ENCODE measurements at places on chromosomes 16 and 17.

GRCh38 chr17:79224903-79225302 is 150.3 kb downstream of the ENGASE start:
- DNase-seq, result no peak

DNA sequence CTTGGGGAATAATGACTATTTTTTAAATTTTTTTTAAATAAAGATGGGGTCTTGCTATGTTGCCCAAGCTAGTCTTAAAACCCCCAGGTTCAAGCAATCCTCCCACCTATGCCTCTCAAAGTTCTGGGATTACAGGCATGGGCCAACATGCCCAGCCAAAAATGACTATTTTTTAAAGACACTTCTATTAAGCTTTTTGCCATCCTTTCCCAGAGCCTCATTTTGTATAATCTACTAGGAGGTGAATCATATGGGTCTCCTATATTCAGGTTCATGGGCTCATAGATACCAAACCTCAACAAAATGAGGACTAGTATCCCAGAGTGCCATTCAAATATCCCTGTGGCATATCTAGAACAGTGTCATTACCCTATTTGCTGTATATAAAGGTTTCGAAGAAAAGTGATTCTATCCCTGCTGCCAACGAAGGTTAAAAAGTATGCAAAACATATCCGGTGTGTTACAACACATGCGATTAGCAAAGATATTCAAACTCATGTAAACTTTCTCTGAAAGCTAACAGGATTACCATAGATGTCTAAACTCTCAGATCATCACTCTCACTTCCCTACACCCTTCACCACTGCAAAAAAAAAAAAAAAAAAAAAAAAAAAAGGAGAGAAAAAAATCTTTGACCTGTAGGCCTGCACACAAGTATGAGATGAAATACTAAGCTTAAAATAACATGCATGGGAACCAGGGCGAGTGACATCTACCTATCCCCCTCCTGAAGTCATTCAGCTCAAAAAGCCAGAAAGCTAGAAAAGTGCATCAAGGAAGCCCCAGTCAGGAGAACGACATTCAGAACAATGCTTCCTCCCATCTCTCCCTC is 23.5 kb downstream of the XPO6 start:
- DNase-seq, result peak; percentile 85

- no peak for DNase-seq
Observed at GRCh38 chr16:73040136-73040535, 7.8 kb downstream of the ZFHX3 start.

DNA sequence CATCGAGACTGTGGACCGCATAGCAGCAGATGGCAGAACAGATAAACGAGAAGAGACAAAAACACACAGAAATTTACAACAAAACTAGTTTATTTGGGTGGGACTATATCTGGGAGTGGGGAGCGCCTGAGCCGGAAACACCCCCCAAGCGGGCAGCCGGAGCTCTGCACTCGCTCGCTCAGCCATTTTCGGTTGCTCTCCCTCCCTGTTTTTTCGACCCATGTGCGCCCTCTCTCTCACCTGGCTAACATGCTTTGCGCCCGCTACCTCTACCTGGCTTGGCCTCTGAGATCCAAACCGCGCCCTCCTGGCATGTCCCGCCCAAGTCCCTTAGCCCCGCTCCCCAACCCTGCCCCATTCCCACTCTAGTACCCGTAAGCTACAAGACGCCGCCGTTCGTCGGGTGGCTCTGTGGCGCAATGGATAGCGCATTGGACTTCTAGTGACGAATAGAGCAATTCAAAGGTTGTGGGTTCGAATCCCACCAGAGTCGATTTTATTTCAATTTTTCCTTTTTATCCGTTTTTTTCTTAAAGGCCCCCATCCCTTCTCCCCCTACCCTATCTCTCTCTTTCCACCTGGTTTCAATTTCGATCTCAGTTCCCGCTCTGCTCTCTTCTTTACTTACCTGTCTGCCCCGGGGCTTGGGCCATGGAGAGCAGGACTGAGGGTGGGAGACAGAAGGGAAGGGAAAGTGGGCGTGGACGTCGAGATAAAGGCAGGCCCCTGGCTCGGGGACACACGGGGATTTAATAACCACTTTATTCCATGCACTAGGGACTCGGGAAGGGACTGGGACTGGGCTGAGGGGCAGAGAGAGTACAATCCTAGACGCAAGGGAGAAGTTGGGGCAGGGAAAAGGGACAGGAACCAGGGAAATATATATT is 2.4 kb upstream of the ALOXE3 start:
- DNase-seq, result peak; percentile 56

DNA sequence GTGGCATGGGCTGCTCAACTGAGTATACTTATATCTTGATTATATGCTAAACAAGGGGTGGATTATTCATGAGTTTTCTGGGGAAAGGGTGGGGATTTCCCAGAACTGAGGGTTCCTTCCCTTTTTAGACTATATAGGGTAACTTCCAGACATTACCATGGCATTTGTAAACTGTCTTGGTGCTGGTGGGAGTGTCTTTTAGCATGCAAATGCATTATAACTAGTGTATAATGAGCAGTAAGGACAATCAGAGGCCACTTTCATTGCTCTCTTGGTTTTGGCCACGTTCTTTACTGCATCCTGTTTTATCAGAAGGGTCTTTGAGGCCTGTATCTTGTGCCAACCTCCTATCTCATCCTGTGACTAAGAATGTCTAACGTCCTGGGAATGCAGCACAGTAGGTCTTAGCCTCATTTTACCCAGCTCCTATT is 12.0 kb downstream of the PRR11 start:
- peak; percentile 43 for DNase-seq

GRCh38 chr16:57775661-57776469 is 26.4 kb downstream of the KIFC3 start:
- no peak for DNase-seq

GRCh38 chr17:66720027-66720426 is 114.9 kb upstream of the CACNG5 start:
- DNase-seq, result no peak

GRCh38 chr16:77536809-77537208 is 102.0 kb upstream of the ADAMTS18 start:
- DNase-seq, result no peak

DNA sequence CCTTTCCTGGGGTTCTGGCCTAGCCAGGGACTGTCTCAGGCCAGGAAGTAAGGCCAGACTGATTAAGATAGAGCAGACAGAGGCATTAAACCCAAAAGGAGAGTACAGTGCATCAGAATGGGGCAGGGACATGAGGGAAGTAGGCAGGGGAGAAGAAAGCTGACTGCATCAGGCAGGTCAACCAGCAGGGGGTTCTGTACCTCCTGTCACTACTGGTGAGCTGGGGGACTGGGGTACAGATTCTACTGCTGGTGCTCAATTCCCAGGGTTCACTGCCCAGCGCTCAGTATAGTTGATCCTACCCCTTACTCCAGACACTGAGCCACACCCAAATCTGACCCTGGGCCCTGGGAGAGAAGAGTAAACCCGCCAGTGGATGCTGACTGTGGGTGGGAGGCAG is 12.9 kb upstream of the MTMR4 start:
- no peak for DNase-seq

DNA sequence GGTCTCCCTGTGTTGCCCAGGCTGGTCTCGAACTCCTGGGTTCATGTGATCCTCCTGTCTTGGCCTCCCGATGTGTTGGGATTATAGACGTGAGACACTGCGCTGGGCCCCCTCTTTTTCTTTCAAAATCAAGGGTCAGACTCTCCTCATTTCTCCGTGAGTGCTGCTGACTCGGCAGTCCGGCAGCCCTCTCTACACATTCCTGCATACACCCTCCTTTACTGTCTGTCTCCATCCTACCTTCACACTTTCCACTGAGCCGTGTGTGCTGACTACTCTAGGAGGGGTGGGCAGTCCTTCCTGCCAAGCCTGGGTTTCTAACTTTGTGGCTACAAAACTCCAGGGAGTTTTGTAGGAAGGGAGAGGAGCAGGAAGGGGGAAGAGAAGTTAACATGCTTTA is 195.2 kb downstream of the PARN start:
- no peak for DNase-seq

DNA sequence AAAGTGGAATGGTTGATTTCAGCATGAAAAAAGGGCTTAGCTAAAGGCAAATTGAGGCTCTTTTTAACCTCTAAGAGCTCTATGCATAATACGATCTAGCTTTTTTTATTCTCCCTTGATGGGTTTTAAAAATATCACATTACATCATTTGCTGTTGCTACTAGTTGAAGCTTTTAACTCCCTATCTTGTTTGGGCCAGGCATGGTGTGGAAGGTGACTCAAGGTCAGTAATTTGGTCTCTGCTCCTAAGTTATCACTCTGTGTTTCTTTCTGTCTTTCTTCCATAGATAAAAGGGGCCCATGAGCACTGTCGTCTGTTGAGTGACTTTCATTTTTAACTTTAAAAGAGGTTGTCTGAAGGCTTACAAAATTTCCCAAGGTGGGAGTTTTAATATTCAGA is 58.1 kb upstream of the GOT2 start:
- no peak for DNase-seq

- DNase-seq, result no peak
Observed at GRCh38 chr16:17128791-17129190, 342.0 kb downstream of the XYLT1 start.

- no peak for DNase-seq
Observed at GRCh38 chr16:2821487-2822157, 4.6 kb downstream of the PRSS21 start.

DNA sequence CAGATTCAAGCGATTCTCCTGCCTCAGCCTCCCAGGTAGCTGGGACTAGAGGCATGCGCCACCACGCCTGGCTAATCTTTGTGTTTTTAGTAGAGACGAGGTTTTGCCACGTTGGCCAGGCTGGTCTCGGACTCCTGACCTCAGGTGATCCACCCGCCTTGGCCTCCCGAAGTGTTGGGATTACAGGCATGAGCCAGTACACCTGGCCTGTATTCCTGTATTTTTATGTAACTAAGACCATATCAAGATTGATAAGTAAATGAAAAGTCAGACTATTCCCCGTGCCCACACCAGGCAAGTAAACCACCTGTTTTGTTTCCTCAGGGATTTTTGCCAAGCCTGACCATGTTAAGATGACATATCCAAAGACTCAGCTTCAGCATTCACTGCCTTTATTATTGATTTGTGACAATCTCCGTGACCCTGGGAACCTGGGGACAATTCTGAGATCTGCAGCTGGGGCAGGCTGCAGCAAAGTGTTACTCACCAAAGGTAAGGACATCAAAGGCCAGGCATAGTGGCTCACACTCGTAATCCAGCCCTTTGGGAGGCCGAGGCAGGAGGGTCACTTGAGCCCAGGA is 5.6 kb downstream of the MRM3 start:
- no peak for DNase-seq

DNA sequence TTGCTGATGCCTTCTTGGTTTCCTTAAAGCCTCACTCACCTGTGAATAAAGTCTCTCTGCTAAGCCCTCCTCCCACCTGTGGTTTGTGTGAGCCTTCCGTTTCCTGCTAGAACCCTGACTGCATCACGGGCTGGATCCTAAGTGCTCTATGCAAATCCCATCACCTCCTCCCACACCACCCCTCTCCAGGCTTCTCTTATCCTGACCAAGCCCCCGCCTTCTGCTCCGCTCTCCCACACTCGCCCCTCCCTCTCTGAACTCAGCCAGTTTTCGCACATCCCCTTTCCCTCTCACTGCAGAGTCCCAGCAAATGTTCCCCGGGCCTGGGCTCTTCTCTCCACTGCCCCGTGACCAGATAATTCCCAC is 51.8 kb downstream of the PIMREG start:
- DNase-seq, result no peak

DNA sequence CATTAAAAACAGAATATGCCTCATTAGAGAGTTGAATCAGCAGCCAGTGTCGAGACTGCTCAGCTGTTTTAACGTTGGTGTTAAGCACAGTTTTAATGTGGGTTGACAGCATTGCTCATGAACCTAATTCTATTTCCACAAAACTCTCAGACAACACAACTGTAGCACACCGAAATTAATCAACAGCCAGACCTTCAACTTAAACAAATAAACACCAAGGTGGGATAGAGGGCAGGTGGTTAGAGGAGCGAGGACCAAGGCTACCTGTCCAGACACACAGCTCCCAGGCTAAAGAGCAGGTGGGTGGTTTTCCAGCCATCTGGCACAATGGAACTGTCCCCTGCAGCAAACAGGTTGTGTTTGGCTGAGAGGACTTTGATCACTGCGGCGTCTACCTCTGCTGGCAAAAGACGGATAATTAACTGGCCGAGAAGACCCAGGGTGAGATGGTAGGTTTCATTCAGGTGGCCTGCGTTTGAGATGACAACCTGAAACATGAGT is 69.6 kb upstream of the ATP2A3 start:
- no peak for DNase-seq

Measured in CD14-positive monocyte (primary cell).